NCI-H2171 (cell line): ENCODE measurements at places on chromosomes 4 and X.

GRCh38 chr4:150782311-150782710 is 200.4 kb downstream of the MAB21L2 start:
- peak; percentile 19 for DNase-seq

GRCh38 chrX:120365320-120365719 is 3.4 kb downstream of the ATP1B4 start:
- DNase-seq = no peak

DNA sequence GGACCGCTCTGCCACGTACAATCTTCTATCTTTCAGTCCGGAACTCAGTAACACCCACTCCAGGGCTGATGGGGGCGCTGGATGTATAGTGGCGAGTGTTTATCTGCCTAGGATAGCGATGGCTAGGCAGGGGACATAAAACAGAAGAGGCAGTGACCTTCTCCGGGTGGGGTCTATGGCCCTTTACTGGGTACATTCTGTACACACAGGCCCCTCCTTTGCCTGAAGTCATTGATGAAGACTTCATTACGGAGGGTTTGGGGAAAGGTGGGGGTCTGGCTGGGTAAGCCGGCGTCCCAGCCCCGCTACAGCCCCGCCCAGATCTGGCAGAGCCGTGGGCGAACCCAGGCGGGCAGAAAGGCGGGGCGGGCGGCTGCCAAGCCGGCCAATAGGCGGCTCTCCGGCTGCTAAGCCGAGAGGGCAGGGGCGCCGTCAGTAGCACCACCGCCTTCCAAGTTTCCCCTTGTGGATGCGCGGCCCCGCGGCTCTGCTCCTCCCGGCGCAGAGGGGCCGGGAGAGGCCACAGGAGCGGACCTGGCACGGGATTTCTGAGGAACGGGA is at the start of gene CHST7:
Gene CHST7, plus strand, starts transcription at position 435 of the 561 bp plus-strand sequence. CDS start 167 bp downstream, outside the sequence.
- peak; percentile 52 for DNase-seq

DNA sequence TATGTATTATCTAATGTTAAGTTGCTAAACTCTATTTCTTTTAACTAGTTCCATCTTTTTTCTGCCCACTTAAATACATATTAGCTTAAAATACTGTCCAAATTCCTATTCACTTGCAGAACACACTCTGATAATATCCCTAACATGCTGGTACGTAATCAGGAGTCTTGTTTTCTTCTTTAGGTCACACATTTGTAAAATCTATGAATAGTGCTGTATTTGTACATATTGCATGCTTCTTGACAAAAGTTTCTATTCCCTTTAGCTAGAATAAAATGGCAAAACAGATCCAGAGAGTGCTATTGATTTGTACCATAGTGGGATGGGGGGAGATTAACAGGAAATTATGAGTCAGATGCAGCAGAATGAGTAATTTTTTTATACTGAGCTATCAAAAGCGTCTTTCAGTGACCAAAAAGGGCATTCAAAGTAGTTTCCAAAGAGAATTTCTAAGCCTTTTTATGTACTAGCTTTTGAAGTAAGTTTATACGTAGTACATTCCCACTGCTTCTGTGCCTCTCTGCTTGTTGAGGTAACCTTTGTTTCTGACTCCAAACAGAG is 126.5 kb downstream of the PTPN13 start:
- no peak for DNase-seq

- no peak for DNase-seq
Observed at GRCh38 chrX:23317799-23318724, 16.6 kb upstream of the PTCHD1 start.

GRCh38 chrX:96861218-96861617 is 22.5 kb upstream of the RPA4 start:
- no peak for DNase-seq

GRCh38 chrX:103520386-103520785 is 1.1 kb upstream of the RAB40A start:
- DNase-seq = no peak

- DNase-seq = no peak
Observed at GRCh38 chr4:35939751-35940150, 304.6 kb downstream of the ARAP2 start.

DNA sequence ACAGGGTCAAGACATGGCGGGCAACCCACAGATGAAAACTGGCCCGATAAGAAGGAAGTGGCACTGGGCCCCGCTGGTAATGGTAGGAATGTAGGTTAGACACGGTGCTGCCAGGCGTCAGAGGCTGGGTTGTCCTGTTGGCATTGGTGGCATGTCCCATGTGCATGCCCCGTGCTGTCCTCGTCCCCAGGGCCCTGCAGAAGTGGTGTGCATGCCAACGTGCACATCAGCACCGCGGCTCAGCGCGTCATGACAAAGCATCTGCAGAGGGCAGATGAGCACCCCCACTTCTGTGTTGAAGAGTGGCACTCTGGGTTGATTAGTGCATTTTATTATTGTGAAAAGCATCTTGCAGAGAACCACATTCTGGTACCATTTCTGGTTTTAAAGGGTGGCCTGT is 35.6 kb downstream of the NELFA start:
- DNase-seq = no peak

DNA sequence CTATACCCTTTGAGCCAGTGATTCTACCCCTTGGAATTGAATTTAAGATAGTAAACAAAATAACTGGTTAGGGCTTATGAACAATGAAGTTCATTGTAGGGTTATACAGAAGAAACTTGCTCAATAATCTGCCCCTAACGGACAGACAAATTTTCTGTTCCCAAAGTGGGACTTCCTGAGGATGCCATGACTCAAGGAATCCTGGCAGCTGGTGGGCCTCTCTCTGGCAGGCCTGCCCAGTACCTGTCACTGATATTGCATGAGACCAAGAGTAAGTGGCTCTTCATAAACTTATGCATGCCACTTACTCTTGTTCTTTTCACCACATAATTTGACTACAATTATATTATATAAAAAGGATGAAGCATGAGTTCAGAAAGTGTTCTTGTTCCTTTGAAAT is 41.5 kb downstream of the GPRIN3 start:
- DNase-seq = no peak

- DNase-seq = no peak
Observed at GRCh38 chr4:134539729-134540231, 338.2 kb upstream of the PABPC4L start.

- no peak for DNase-seq
Observed at GRCh38 chrX:1336331-1336943, at the start of gene IL3RA. IL3RA (plus strand) TSS chrX:1336785; CDS start chrX:1341766, 4,981 bp downstream.

DNA sequence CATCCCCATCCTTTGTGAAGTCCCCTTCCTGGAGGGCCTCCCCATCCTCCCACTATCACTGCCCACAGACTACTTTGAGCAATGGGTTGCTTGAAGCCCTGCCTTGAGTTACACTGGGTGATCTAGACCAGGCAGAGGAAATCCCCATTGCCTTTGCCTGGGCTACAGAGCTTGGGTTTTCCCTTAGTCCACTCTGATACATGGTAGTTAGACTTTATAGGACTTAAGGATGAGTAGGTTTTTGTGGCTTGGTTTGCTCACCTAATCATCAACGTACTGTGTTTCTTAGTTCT is 56.6 kb downstream of the TMEM131L start:
- DNase-seq = no peak

- no peak for DNase-seq
Observed at GRCh38 chr4:67201334-67201733, 344.0 kb downstream of the CENPC start.

DNA sequence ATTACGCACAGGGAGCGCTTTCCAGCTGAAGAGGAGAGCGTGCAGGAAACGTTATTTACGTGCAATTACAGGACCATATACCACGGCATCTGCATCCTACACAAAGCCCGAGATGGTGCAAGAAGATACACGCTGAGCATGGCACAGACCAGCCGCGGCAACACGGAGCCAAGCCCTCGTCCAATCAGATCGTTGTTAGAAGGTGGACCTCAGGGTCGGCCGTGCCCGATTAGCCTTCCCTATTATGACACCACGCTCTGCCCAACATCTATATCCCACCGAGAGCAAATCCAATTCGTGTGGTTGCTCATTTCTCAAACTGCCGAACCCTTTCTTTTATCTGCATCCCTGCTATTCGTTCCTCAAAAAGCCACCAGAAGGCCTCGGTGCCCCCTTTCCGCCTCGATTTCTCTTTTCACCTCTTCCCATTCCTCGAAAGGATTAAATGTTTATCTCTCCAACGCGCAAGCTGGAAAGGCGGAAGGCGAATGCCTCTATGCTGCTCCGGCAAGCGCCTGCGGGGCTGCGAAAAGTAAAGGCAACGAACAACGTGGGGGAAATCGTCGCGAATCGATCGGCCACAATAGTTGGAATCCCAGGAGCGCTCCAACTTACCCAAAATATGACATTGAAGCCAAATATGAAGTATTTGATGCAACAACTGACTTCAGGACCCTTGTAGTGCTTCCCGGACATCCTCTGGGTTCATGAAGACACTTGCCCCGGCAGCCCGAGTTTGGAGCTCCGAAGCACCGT is 702 bp downstream of the TSPAN5 start:
- peak; percentile 47 for DNase-seq

DNA sequence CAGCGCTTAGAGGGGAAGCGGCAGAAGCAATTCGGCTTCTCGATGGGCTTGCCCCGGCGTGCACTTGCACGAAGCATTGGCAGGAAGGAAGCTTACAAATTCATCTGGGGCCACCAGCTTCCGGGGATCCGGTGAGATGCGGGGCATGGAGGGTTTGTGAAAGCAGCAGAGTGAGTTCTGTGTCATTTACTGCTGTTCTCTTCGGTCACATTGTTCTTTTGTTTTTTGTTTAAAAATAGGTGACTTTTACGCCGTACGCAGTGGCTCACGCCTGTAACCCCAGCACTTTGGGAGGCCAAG is 47.0 kb downstream of the ASMT start:
- no peak for DNase-seq

DNA sequence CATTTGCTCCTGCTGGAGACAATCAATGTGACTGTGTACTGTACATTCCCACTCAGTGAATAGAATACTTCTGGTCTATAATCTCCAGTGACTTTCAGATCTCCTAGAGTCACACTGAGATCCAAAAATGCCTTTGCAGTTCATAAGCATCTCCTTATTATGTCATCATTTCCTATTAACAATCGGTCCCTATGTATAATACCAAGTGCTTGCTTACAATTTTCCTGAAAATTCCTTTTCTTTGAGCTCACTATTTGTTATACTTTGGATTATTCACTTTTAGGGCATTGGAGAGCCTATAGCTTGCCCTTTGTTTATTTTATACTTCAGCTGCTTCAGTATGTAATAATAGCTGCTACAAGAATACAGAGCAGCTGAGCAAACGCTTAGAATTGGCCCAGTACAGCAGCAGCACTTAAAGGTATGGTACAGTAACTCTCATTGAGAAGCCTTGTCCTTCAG is 313.0 kb downstream of the DCTD start:
- DNase-seq = no peak

DNA sequence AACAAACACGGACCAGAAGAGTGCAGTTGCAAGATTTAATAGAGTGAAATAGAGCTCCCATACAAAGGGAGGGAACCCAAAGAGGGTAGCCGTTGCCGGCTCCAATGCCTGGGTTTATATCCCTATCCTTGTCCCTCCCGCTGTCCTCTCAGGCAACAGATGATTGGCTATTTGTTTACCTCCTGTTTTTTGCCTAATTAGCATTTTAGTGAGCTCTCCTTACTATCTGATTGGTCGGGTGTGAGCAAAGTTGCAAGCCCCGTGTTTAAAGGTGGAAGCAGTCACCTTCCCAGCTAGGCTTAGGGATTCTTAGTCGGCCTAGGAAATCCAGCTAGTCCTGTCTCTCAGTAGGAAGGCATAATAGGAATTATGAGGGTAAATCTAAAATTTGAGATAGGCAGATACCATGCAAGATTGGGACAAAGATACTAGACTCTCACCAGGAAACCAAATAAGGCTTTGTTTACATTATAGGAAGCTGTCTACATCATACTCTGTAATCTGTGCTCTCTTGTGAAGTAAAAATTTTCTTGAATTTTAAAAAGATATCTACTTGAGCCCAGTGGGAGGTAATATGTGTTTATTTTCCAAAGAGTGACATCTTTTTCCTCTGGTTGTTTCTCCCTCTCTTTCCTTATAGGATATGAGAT is 65.9 kb downstream of the ATP10D start:
- DNase-seq = no peak

- no peak for DNase-seq
Observed at GRCh38 chrX:51860679-51861078, 32.7 kb upstream of the MAGED1 start.

DNA sequence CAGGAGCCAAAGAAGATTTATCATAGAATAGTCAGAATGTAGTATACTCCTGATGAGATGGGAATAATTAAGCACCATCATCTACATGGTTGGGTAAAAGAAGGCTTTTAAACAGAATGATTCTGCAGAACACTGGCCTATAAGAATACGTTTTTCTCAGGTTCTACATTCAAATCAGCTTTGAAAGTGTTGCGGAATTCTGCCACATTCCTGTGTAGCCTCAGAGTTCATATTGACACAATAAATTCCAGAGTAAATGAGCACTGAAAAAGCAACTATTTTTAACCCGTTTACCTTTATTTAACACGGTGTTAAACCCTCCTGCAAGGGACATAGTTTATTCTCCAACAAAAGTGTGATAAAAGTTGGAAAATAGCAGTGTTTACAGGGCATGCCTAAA is 950.2 kb upstream of the SLIT2 start:
- DNase-seq = no peak

GRCh38 chrX:38610849-38611248 is 49.5 kb downstream of the TSPAN7 start:
- no peak for DNase-seq

- DNase-seq = no peak
Observed at GRCh38 chrX:118181030-118181429, 64.4 kb upstream of the KLHL13 start.

DNA sequence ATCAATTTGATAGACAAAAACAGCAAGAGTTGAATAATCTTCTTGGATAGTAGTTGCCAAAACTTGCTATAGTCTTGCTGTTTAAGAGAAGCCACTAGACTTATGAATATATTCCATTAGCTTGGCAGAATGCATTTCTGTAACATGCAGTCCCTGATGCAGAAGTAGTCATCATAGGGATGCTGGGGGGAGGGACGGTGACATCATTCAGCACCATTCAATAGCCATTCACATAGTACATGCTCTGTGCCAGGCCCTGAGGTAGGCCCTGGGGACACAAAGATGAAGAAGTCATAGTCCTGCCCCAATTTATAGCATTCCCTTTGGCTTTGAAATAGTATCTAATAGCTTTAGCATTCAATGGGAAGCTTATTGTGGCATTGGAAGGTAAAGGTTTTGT is 185.5 kb upstream of the AFF2 start:
- no peak for DNase-seq

- DNase-seq = no peak
Observed at GRCh38 chrX:151929126-151929525, 16.4 kb downstream of the MAGEA4 start.

DNA sequence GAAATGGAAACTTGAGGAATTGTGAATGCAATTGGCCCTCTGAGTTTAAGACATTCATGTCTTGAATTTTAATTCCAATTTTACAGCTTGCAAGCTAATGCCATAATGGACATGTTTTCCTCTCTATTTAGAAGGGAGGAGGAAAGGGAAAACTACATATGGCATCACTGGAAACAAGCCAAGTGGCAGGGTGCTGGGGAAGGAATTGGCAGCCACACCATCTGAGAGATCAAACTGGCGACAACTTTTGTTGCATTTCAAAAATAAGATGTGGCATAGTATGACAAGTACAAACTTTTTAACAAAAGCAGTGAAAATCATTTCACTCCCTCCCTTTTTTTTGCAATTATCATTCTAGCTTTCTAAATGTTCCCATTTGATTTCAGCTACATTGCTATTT is 615.6 kb downstream of the CENPC start:
- DNase-seq = peak; percentile 71

- no peak for DNase-seq
Observed at GRCh38 chr4:145703850-145704497, 24.0 kb downstream of the C4orf51 start.

GRCh38 chrX:119726900-119727555 is 31.4 kb upstream of the SOWAHD start:
- no peak for DNase-seq

- DNase-seq = no peak
Observed at GRCh38 chr4:162341533-162341932, 177.7 kb upstream of the FSTL5 start.

- DNase-seq = no peak
Observed at GRCh38 chr4:41526628-41527027, 11.3 kb upstream of the LIMCH1 start.
